ENCODE measurements at places on chromosomes 7 and 10.

GRCh38 chr7:85341121-85341520 lies 154.3 kb upstream of the SEMA3D start:
- no peak for DNase-seq

GRCh38 chr10:119201233-119201632 lies 6.1 kb upstream of the GRK5 start:
- no peak for DNase-seq

DNA sequence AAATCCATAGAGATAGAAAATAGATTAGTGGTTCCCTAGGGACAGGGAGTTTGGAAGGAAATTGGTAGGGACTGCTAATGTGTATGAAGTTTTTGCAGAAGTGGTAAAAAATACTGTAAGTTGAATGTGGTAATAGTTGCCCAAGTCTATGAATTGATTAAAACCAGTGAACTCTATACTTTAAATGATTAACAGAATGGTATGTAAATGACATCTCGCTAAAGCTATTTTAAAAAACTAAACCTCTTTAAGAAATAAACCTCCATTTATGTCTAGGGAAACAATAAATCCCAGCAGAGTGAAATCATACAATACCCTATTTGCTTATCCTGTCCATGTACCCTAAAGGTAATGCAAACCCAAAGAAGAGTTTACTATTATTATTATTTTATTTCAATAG lies 61.4 kb downstream of the IPMK start:
- DNase-seq, result no peak

DNA sequence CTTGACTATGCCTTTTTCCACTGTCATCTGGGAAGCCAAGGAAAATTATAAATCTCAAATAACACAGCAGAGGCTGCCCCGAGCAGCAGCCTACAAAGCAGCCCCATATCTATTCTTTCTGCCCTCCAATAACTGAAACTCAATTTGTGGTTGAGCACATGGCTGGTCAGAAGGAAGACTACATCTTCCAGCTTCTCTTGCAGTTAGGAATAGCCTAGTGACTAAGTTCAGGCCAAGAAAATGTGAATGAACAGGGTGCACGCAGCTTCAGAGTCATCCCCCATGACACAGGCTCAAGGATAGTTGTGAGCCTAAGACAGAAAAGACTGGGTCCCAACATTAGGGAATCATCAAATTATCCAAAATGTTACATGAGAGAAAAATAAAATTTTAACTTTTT lies 42.3 kb downstream of the CHCHD3 start:
- no peak for DNase-seq

GRCh38 chr7:36202398-36202797 lies 49.3 kb downstream of the EEPD1 start:
- DNase-seq, result no peak

- no peak for DNase-seq
These were observed 10.5 kb downstream of the CALY start for GRCh38 chr10:133326223-133326551.

- DNase-seq, result no peak
These were observed 714.1 kb downstream of the PARD3 start for GRCh38 chr10:34101001-34101400.

GRCh38 chr7:136637813-136638212 lies 230.6 kb upstream of the CHRM2 start:
- no peak for DNase-seq

GRCh38 chr10:79093658-79094411 lies 25.1 kb downstream of the ZMIZ1 start:
- no peak for DNase-seq

DNA sequence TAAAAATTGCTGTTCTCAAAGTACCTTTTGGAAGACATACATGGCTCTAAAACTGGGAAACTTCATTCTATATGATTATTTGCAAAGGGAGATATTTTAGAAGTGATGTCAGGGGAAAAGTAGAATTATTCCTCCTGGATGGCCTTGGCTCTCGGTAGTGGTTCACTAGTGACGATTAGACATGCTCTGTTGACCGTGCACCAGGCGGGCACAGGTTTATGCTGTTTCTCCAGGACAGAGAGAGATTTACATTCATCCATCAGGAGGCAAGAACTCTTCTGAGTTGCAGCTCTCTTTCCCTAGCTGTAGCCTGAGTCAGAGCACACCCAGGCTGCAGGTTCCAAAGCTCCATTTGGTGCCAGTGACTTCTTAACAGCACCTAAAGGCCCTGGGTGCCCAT lies 184.9 kb upstream of the WDR11 start:
- DNase-seq, result no peak

- no peak for DNase-seq
These were observed 431.8 kb downstream of the RPS24 start for GRCh38 chr10:78465431-78465830.

DNA sequence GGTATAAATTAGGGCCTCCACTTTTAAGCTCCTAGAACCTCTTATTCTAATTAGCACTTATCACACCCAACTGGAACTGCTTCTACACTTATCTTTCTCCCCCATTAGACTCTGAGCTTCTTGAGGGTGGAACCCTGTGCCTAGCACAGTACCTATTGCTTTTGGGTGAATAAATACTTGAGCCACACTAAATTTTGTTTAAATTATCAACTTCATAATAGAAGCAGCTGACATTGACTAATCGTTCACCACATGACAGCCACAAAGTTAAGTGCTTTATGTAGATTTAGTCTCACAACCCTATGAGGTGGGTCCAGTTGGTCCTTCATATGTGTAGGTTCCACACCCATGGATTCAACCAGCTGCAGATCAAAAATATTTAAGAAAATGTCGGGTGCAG lies 36.0 kb upstream of the DNAJB12 start:
- no peak for DNase-seq

DNA sequence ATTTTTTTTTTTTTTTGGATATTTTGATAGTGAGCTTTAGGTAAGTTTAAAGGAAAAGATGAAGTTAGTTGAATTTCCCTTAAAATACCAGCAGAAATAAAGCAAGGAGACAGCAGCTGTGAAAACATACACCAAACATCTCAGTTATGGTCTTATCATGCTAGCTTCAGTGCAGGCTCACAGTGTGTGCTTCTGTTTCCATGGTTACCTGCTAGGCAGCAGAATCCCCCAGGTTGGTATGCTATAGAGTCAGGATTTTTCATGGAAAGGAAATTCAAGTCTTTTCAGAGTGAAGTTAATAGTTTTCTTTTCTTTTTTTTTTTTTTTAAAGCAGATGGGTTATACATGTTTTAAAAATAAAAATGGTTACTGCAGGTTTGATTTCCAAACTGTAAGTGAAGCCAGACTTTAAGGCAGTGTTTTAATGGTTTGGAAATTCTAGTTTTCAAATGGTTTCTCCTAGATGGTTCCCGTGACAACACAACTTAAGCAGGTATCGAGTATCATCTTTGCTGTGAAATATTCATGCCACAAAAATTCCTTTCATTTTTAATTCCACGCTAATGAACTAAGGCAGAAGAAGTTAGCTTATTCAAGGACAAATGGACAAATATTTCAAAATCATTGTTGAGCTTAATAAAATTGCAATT lies 230.9 kb downstream of the BICC1 start:
- no peak for DNase-seq

DNA sequence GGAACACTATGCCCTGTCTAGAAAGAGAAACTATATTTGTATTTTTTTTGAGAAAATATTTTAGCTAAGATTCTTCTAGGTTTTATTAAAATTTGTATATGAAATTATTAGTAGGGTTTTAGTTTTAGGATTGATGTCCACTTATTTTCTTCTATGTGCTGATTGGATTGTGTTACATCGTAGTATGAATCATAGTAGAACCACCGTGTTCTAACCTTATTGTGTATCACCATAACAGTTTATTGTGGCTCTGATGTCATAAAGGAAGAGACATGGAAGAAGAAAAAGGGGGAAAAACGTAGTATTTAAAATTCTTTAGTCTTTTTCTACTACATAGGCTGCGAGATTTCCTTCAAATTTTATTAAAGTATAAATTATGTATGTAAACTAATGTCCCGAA lies 1.9 kb downstream of the AGBL3 start:
- no peak for DNase-seq

- DNase-seq, result no peak
These were observed 262.5 kb downstream of the TRIL start for GRCh38 chr7:28695300-28696295.

DNA sequence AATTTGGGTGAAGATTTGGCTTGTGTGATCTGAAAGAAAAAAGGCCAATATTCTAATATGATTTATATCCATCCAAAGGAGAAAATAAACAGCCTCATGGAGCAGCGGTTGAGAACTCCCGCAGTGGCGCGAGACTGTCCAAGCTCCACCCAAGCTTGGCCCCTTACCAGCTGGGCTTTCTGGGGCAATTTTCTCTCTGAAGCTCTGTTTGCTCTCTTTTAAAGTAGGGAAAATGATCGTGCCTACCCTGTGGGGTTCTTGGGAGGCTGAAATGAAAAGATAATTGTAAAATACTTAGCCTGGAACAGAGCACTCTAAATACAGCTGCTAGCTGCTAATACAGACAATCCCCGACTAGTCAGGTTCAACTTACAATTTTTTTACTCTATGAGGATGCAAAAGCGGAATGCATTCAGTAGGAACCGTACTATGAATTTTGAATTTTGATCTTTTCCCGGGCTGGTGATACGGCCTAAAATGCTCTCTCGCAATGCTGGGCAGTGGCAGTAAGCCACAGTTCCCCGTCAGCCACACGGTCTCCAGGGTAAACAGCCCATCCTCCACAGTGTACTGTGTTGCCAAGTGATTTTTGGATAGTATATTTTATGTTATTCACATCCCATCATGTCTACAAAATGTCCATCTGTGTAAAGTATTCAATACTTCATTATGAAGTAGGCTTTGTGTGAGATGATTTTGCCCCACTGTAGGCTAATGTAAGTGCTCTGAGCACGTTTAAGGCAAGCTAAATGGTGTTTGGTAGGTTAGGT lies 137.7 kb downstream of the CHN2 start:
- no peak for DNase-seq

GRCh38 chr10:34906067-34906965 lies 91.2 kb upstream of the PARD3 start:
- no peak for DNase-seq

- no peak for DNase-seq
These were observed 154.4 kb upstream of the MKLN1 start for GRCh38 chr7:131173145-131173890.

DNA sequence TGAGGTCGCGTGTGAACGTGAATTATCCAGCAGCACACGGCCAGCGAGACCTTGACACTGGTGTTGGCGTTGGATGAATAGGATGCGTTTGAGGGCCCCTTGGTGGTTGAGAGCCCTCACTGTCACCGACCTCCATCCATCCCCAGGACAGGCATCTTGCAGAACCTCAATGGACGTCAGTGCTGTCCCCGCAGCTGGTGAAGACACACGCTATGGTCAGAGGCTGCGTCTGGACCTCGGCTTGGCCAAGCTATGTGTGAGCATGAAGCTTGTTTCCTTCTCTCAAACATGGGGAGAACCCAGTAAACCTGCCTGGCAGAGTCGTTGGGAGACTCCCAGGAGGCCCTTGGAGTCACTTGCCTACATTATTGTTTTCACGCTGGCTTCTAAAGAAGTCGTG lies 229.2 kb downstream of the ADARB2 start:
- no peak for DNase-seq

- DNase-seq, result no peak
These were observed 611.3 kb upstream of the GALNT17 start for GRCh38 chr7:70520611-70521010.

Measured in activated naive CD4-positive, alpha-beta T cell treated with Interleukin-2 at 50 U/mL for 16 hours (primary cell).